ENCODE measurements at places on chromosomes 11 and 22.

DNA sequence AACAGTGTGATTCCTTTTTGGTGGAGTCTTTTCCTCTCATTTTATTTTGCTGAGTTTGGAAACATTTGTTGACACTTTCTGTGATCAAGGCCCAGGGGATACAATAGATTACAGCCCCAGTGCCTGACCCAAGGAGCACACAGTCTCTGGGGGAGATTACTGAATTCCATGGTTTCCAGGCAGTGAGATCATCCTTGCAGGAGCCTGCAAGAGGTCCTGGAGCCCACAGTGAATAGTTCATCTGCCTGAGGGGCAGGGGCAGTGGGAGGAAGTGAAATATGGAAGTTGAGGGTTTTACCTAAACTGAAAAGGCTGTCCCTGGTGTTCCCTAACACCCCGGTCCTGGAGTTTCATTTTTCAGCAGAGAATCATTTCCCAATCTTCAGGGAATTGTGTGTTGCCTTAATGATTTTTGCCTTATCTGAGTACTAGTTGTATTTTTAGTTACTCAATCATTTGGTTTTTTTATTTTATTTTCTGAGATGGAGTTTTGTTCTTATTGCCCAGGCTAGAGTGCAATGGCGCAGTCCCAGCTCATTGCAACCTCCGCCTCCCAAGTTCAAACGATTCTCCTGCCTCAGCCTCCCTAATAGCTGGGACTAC lies 7.7 kb downstream of the CCS start:
- H3K27ac ChIP-seq: peak overlapping the region; percentile 34
- H3K27me3 ChIP-seq: no peaks in the 10 kb centered on the region
- no peak for DNase-seq
- peaks cover 53% of the 10 kb centered on the region for H3K36me3 ChIP-seq
- no peaks in the 10 kb centered on the region for H3K4me1 ChIP-seq
- no peak overlapping the region for H3K4me3 ChIP-seq

DNA sequence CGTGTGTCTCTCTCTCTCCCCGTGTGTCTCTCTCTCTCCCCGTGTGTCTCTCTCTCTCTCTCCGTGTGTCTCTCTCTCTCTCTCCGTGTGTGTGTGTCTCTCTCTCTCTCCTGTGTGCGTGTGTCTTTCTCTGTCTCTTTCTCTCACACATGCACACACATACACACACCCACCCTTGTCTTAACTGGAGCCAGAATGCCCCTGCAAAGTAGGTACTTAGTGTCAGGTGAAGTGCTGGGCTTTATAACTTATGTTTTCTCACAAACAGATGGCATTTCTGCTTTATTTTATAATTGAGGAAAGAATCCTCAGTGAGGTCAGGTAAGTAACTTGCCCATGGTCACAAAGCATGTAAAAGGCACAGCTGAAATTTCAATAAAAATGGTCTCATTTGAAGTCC lies 106.0 kb downstream of the CSNK2A3 start:
- peaks cover 14% of the 10 kb centered on the region for H3K27me3 ChIP-seq
- no peak for DNase-seq
- H3K27ac ChIP-seq: no peak overlapping the region
- no peaks in the 10 kb centered on the region for H3K36me3 ChIP-seq
- H3K4me1 ChIP-seq: peaks cover 18% of the 10 kb centered on the region

DNA sequence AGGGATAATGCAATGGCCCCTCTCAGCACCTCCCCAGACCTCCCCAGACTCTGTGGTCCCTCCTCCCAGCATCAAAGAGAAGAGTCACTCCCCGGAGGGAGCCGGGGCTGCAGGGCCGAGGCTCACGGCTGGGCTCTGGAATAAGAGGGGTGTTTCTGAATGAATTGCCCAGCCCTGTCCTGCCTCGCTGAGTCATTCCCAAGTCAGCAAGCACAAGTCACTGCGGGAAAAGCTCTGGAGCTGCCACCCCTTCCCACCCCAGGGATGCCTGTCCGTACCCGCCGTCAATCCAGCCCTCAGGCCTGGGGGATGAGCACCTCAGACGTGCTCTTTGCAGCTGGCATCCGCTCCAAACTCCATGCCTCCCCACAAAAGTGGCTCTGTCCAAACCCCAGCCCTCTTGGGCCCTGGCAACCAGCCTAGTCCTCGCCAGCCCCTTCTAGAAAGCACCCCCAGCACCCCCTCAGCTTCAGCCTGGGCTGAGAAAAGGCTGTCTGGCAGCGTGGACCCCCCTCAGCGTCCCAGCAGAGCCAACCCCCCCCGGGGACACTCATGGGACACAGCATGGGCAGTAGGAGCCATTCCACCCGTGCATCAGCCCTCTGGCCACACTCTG lies 22.7 kb downstream of the CELSR1 start:
- H3K27me3 ChIP-seq: peaks cover 2% of the 10 kb centered on the region
- H3K27ac ChIP-seq: no peak overlapping the region
- peaks cover 3% of the 10 kb centered on the region for H3K4me1 ChIP-seq

GRCh38 chr11:86230921-86231434 lies 13.6 kb upstream of the EED start:
- no peak for DNase-seq
- peak overlapping the region; percentile 48 for H3K4me3 ChIP-seq
- H3K36me3 ChIP-seq: no peaks in the 10 kb centered on the region
- H3K27me3 ChIP-seq: no peaks in the 10 kb centered on the region
- peak overlapping the region; percentile 92 for H3K27ac ChIP-seq
- peaks cover 69% of the 10 kb centered on the region for H3K4me1 ChIP-seq

- peaks cover 67% of the 10 kb centered on the region for H3K36me3 ChIP-seq
- H3K27me3 ChIP-seq: no peaks in the 10 kb centered on the region
- H3K4me1 ChIP-seq: peaks cover 54% of the 10 kb centered on the region
- peak overlapping the region; percentile 98 for H3K27ac ChIP-seq
Observed at GRCh38 chr11:74949753-74950137, 679 bp downstream of the SPCS2 start.

DNA sequence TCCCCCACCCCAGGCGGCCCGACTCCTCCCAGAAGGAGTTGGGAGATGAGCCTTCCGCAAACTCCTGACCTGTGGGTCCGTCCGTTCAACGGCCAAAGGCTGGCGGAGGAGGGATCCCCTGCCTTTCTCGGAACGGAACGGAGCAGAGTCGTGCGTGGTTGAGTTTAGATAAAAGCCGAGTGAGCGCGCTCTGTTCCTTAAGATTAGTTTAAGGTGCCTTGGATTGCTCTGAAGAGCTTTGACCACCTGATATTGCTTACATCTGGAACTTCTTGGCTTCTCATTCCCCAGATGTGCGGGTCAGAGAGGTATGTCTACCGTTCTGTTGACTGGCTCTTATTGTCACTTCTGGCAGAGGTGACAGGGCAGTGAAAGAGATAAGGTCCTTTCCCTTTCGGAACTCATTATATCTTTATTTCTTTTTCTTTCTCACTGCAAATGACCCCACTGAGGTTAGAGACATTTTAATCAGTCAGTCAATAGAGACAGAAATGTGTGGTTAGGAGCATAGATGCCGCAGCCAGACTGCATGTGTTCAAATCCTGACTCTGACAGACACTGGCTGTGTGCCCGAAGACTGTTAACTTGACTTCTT lies at the start of gene TRIM6:
TRIM6 (plus strand) TSS at position 31 of the 595 bp plus-strand sequence; CDS start at position 292, 261 bp downstream.
- peak; percentile 33 for DNase-seq
- peaks cover 19% of the 10 kb centered on the region for H3K27me3 ChIP-seq

- no peaks in the 10 kb centered on the region for H3K36me3 ChIP-seq
- H3K27ac ChIP-seq: no peak overlapping the region
- DNase-seq: no peak
Observed at GRCh38 chr11:16291729-16292128, 64.6 kb downstream of the SOX6 start.

GRCh38 chr11:61826930-61827570 lies 1.1 kb upstream of the FADS2 start:
- H3K36me3 ChIP-seq: peaks cover 1% of the 10 kb centered on the region
- H3K4me3 ChIP-seq: peak overlapping the region; percentile 84
- DNase-seq: no peak
- H3K4me1 ChIP-seq: peaks cover 20% of the 10 kb centered on the region

- peaks cover 13% of the 10 kb centered on the region for H3K27me3 ChIP-seq
- no peak overlapping the region for H3K4me3 ChIP-seq
- peaks cover 3% of the 10 kb centered on the region for H3K4me1 ChIP-seq
- H3K27ac ChIP-seq: no peak overlapping the region
Observed at GRCh38 chr22:24681236-24681635, 78.2 kb downstream of the GGT1 start.

- H3K4me1 ChIP-seq: no peaks in the 10 kb centered on the region
- H3K4me3 ChIP-seq: no peak overlapping the region
- no peak for DNase-seq
- no peak overlapping the region for H3K27ac ChIP-seq
- H3K36me3 ChIP-seq: no peaks in the 10 kb centered on the region
Observed at GRCh38 chr11:106415510-106415909, 338.0 kb downstream of the AASDHPPT start.

DNA sequence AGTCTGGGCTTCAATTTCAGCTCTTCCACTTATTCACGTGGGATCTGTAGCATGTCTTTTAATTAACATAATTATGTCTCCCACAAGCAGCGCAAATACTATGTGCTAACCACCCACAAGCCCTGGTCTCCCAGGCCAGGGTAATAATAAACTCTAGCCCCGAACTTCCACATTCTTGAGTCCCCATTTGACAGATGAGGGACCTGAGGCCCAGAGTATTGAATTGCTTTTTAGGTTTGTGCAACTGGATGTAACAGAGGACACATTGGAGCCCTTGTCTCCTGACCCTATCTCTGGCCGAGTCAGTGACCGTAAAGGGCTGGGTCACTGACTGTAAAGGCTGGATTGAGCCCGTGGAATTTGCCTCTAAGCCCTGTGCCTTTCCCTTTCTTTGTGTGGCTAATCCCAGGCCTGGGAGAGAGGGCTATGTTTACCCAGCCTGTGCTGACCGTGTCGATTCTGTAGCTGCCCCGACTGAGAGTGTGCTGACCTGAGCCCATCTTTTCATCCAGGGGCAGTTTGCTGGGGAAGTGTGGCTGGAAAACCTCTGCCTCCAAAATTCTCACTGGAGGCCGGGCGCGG lies 3.9 kb downstream of the CRYBB2 start:
- H3K4me3 ChIP-seq: no peak overlapping the region
- no peak for DNase-seq
- H3K36me3 ChIP-seq: no peaks in the 10 kb centered on the region
- H3K27ac ChIP-seq: no peak overlapping the region
- no peaks in the 10 kb centered on the region for H3K4me1 ChIP-seq
- peaks cover 36% of the 10 kb centered on the region for H3K27me3 ChIP-seq

DNA sequence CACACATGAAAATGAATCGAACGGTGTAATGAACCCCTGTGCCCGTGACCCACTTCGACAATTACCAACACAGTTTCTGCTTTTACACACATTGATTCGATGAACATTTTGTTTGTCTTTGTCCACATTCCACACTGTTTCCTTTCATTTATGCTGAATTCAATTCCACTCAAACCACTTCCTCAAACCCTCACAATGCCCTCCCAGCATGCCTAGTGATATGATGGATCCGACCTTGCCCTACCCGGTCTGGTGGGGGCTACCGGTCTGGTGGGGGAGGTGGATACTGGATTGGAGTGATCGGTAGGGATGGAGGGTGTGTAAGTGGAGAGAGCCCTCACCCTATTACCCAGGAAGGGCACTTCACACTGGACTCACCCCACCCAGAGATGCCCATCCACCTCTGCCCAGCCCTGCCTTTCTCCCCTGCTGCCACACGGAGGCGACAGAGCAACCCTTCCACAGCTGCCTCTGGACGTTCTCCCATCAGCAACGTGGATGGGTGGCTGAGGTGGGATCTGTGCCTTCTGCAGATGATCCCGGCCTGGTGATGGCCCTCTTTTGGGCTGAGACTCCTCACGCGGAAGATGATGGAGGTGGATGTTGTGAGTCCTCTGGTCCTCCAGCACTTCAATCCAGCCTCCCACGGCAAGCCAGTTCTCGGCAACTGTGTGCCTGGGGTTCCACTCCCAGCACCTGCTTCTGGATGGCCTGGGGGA lies 33.0 kb upstream of the P2RY2 start:
- H3K27me3 ChIP-seq: peaks cover 18% of the 10 kb centered on the region
- H3K4me3 ChIP-seq: peak overlapping the region; percentile 38
- peak; percentile 72 for DNase-seq
- H3K27ac ChIP-seq: no peak overlapping the region
- peaks cover 5% of the 10 kb centered on the region for H3K4me1 ChIP-seq

DNA sequence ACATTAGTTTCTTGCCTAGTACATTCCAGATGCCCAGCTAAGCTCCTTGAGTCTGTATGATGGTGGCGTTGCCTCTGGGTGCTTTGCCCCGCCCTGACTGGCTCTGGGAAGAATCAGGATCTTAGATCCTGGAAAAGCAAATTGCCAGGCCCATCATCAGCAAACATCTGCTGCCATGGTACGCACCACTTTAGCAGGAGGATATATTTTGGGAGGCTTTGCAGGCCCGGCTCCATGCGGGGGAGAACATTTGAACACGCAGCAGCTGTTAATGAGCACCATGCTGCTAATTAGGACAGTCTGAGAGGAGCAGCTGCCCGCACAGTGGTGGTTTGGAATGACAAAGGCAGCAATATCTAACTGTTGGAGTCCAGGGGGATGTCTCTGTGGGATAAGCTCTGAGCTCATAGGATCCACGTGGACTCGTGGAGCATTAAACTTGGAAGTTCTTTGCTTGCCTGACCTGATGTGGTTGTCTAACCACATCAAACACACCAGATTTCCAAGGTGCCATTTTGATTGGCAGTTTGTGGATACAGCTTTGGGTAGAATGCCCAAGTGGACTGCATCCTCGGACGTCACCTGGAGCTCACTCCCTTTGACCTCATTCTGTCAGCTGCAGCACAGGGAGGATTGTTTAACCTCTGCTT lies 217.0 kb upstream of the ZBED5 start:
- H3K27ac ChIP-seq: no peak overlapping the region
- no peaks in the 10 kb centered on the region for H3K27me3 ChIP-seq
- H3K36me3 ChIP-seq: no peaks in the 10 kb centered on the region
- H3K4me3 ChIP-seq: no peak overlapping the region
- no peak for DNase-seq
- H3K4me1 ChIP-seq: peaks cover 20% of the 10 kb centered on the region

GRCh38 chr11:33801821-33802193 lies 27.5 kb upstream of the FBXO3 start:
- no peak overlapping the region for H3K27ac ChIP-seq
- no peaks in the 10 kb centered on the region for H3K36me3 ChIP-seq
- DNase-seq: no peak
- no peak overlapping the region for H3K4me3 ChIP-seq
- peaks cover 10% of the 10 kb centered on the region for H3K4me1 ChIP-seq

DNA sequence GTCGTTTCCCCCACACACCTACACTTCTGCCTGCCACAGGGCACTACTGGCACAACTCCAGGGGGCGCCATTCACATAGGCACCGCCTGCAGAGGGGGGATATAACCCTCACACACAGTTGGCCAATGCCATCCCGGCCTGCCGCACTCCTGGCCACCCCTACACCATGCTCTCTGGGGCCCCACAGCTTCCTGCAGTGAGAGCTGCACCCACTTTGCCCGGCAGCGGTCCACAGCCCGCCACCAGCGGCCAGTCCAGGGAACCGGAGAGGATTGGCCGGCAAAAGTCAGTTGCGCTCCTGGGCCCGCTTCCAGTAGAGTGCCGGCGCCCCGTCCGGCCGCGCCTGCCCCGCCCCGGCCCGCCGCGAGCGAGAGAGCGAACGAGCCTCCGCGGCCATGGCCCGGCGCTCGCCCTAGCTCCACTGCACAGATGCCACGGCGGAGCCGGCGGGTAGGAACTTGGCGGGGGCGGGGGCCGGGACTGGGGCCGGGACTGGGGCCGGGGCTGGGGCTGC lies 25.6 kb upstream of the SUSD2 start:
- DNase-seq: peak; percentile 71
- H3K36me3 ChIP-seq: peaks cover 24% of the 10 kb centered on the region
- H3K27me3 ChIP-seq: no peaks in the 10 kb centered on the region
- peaks cover 83% of the 10 kb centered on the region for H3K4me1 ChIP-seq

- peak overlapping the region; percentile 1 for H3K4me3 ChIP-seq
- H3K27ac ChIP-seq: peak overlapping the region; percentile 82
- DNase-seq: no peak
- no peaks in the 10 kb centered on the region for H3K36me3 ChIP-seq
- H3K27me3 ChIP-seq: peaks cover 10% of the 10 kb centered on the region
- H3K4me1 ChIP-seq: peaks cover 26% of the 10 kb centered on the region
Observed at GRCh38 chr11:59857439-59858434, 8.6 kb downstream of the TCN1 start.

Measured in activated T-cell treated with anti-CD3 and anti-CD28 coated beads, Interleukin-2, amount 50 U/mL, for 24 hours (primary cell).